ENCODE measurements at places on chromosomes 5 and 9.

GRCh38 chr5:60943624-60944023 lies 1.2 kb downstream of the ERCC8 start:
- DNase-seq = no peak

DNA sequence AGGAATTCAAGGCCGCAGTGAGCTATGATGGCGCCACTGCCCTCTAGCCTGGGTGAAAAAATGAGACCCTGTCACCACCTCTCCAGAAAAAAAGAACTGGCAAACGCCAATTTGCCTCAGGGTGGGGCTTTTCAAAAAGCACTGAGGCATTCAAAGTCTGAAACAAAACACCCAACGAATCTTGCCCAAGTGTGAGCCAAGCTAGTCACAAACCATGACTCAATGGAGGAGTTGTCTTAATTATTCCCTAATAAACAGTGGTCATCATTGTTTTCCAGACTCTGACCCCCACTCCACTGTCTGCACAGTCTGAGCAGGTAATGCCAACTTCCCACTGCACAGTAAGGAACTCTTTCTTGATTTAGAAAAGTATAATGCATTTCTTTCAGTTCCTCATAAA lies 16.8 kb downstream of the FRMD3 start:
- DNase-seq = no peak

DNA sequence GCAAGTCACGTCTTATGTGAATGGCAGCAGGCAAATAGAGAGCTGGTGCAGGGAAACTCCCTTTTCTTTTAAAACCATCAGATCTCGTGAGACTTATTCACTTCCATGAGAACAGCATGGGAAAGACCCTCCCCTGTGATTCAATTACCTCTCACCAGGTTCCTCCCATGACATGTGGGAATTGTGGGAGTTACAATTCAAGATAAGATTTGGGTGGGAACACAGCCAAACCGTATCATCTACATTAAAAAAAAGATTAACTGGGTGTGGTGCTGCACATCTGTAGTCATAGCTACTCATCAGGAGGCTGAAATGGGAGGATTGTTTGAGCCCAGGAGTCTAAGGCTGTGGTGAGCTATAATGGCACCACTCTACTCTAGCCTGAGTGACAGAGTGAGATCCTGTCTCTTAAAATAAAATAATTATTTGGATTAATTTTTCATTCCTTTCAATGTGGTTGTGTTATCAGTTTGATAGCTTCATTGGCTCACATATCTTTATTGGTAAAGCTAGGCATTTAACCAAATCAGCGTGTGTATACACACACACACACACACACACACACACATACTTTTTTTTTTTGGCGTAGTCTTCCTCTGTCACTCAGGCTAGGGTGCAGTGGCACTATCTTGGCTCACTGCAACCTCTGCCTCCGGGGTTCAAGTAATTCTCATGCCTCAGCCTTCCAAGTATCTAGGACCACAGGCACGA lies 21.8 kb downstream of the DENND4C start:
- DNase-seq = no peak

- peak; percentile 19 for DNase-seq
These were observed 1.3 kb downstream of the SDHA start for GRCh38 chr5:219460-219863.

GRCh38 chr9:131036529-131037334 lies 27.8 kb downstream of the LAMC3 start:
- DNase-seq = no peak

DNA sequence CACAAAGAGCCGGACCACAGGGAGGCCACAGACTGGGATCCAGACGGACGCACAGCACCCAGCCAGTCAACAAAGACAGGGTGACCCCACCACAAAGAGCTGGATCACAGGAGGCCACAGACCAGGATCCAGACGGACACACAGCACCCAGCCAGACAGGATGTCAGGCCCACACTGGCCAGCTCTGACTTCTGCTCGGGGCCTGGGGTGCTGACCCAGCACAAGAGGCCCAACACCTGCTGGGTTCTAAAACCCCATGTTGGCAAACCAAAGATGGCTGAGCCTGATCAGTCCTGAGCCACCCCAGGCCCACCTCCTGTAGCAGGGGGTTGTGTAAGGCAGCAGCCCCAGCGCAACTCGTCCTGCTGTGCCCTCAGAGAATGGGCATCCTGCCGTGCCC lies 5.2 kb upstream of the DPH7 start:
- DNase-seq = no peak

GRCh38 chr9:76456202-76456926 lies 2.6 kb upstream of the GCNT1 start:
- peak; percentile 88 for DNase-seq

DNA sequence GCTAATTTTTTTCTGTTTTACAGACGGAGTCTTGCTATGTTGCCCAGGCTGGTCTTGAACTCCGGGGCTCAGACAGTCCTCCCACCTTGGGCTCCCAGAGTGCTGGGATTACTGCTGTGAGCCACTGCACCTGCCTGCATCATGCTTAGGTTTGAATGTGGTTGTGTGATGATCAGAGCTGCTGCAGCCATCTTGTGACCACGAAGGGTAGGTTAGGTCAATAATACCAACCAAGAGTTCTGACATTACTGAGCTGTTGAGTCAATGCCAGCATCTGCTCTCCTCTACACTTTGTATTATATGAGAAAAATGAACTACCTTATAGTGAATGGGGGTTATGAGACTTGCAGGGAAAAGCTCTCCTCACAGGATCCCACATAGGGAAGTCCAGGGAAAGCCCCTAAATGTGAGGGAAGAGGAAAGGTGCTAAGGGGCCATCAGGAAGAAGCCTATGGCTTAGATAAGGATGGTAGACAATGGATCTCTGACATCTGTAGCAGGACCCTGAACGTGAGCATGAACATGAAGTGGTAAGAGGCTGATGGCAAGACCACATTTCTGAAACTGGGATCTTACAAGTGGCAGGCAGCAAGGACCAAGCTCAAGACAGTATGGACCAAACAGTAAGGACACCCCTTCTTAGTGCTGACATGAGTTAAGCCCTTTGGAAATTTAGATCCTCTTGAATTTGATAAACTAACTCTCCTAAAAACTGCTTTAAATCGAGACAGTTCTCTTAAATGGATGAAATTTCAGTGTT lies 75.7 kb upstream of the ZNF169 start:
- DNase-seq = peak; percentile 19

DNA sequence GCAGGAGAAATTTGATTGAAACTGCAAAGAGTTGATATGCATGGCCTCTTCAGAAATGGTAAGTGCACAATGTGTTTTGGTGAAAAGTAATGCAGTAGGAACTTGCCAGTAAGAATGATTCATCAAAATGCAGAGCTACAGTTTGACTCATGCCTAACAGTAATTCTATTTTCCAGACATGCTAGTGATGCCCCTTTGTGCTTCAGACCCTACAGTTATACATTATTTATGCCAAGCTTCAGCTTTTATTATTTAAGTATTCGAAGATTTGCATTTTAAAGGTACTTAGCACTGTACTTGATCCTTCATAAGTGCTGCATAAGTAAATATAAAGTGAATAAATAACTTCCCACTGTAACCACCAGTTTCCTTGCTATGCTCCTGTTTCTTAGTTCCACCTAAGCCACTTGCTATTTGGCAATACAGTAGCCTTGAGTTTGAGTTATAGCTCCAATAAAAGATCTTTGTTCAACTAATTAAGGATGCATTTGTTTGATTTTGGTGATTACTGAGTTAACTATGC lies 3.6 kb upstream of the SPATA31E1 start:
- DNase-seq = peak; percentile 57

DNA sequence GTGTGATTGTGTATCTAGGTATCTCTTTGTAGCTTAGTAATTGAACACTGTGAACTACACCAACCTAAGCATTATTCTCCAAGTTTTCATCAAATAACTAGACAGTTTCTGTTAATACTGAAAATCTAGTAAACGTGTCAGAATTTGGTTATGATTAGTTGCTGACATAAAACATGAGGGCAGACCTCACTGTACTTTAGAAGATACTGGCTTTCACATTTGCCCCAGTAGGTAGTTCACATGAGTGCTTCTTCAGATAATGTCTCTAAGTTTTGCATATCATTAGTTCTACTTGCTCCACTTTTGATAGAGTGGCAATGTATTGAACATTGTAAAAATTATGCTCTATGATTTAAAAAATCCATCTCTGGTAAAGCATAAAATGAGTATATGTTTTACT lies 7.1 kb downstream of the CDKN2B start:
- DNase-seq = no peak

DNA sequence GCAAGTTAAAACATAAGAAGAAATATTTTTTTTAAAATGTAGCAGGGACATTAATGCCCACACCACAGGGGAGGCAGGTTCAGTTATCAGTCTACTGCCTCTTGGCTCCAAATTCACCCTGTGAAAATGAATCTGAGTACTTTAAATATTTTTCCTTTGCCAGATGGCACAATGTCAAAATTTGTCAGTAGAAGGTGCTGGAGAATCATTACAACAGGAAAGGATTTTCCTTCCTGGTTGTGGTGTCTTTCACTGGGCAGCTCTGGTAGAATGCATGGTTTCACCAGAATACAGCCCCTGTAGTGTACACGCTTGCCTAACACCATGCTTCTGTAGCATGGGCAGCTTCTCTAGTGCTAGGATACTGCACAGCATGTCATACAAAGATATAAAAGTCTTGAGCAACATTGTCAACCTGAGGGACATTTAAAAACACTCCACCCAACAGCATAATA lies 9.7 kb upstream of the SREK1 start:
- DNase-seq = no peak

- DNase-seq = no peak
These were observed 86.8 kb downstream of the PTPRD start for GRCh38 chr9:10525972-10526371.

DNA sequence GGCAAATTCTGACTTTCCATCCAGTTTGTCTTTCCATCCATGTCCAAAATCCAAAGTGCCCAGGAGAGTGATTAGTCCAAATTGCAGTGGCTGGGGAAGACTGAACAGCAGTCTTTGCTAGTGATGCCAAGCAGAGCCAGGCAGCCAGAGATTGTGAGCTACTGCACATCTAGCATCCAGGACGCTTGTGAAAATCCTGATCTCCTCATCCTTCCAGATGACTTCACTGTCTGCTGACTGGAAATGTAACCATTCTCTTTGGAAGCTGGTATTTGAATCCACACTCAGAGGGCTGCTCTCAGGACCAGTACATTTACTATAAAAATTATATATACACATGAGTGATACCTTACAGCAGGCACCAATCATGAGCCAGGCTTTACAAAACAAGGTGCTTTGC lies 49.6 kb downstream of the MACROH2A1 start:
- no peak for DNase-seq

DNA sequence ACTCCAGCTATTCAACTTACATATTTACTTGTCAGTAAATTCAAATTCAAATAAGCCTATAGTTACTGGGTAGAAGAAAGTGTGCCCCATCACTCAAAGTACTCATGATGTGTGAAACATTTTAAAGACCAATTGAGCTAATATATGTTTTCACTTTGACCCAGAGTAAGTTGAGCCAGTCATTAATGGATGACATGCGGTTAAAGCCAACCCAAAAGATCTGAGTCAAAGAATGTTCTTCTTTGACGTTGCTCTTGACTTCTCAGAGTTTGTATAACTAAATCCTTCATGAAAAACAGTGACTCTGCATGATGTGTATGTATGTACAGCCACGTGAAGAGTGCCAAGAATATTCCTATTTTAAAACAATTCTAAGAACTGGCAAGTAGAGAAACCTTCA lies 237.4 kb downstream of the NR2F1-AS1 start:
- no peak for DNase-seq

DNA sequence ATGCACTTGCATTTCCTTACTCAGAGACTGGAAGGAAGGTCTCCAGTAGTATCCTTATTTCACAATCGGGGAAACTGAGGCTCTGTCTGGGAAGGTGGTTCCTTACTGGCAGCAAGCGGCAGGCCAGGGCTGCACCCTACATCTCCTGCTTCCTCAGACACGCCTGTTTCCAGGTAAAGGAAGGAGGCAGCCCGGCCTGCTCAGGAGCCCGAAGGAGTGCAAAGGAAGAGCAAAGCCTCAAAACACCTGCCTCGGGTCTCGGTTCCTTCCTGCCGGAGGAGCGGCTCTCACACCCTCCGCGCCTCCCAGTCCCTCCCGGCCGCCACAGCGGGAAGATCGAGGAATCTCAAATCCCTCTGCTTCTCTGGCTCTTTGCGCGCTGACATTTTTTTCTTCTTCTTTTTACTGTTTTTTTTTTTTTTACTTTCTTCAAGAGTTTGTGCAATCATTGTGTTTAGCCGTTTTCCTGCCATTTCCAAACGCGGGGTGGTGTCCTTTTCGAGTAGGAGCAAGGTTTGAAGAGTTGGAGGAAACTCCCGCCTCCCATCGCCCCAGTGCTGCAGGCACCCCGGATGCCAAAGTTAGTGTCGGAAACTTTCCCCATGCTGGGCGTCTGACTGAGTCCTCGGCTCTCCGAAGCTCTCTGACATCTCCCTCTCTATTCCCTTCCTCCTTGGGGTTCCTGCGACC lies 1.0 kb downstream of the GGTA1 start:
- peak; percentile 22 for DNase-seq

DNA sequence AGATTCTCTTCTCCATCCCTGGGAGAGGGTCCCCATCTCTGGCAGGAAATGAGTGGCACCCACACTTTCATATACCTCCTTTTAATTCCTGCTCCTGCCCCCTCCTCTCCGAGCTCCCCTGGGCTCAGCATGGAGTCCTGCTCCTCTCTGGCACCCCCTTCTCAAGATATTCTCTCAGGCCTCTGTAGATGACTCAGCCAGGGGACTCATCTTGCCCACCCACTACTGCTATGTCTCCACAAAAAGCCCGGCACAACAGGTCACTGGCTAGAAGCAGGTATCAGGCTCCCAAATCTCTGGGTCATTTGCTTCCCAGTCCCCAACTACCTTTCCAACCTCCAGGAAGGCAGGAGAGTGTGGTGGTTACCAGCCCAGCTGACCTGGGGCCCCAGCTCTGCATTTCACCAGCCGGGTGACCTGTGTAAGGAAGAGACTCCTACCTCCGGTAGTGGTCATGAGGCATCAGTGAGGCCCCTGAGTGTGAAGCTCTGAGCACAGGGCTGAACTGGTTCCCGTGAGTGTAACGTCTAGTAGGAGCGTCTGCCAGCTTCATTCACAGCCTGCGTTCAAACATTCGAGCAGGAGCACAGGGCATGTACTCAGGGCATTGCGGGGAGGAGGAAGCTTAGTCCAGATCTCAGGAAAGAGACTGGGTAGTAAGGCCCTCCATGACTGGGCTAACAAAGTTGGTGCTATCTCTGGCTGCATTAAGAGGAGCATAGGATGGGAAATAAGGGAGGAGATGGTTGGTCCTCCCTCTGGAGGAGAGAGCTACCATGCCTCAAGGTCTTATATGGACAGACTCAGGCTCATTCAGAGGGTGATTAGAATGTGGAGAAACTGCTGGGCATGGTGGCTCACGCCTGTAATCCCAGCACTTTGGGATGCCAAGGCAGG lies 63.7 kb downstream of the LMX1B start:
- DNase-seq = no peak

DNA sequence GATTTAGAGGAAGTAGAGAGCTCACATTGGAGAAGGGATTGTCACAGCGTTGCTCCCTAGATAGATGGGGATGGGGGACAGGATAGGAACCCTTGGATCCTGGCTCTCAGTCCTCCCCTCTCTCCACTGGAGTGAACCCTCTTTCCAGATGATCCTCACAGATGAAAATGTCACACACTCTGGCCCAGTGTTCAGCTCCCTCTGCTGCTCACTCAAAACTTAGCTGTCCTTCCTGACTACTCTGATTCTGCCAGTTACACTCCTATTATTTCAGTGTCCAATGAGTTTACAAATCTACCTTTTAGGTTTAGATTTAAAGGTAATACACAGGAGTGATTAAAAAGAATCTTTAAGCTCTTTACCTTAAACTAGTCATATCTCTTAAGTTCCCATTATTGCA lies 5.8 kb upstream of the SPINK7 start:
- DNase-seq = no peak

- DNase-seq = no peak
These were observed 162.0 kb upstream of the CDKN2B start for GRCh38 chr9:22170990-22171670.

GRCh38 chr9:34289159-34289558 lies 39.9 kb downstream of the KIF24 start:
- no peak for DNase-seq
